ENCODE measurements at places on chromosomes 16 and 17.

GRCh38 chr16:56684926-56685590 lies 2.8 kb downstream of the MT1X start:
- DNase-seq, result no peak

GRCh38 chr16:21277045-21277926 lies 804 bp downstream of the CRYM start:
- no peak for DNase-seq

DNA sequence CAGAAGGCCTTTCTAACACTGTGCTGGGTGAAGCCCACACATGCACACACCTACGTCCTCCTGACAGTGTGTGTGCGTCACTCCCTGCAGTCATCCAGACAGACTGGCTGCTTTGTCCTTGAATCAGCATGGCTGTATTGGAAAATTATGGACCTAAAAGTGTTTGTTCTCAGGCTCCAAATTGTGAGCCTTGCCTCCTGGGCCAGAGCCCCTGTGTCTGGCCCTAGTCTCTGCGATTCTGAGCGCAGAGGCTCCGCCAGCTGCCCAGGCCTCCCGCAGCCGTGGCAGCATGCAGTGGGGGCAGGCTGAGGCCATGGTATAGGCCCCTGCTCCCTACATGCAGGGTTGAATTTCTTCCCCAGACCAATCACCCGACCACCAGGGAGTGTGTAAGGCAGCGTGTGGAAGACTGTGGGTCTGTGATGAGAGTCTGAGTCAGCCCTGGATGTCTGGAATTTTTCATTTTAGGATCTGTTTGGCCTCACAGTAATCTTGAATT lies 166.9 kb downstream of the LGALS9B start:
- DNase-seq, result no peak

GRCh38 chr17:67435122-67435521 lies 58.0 kb downstream of the PITPNC1 start:
- DNase-seq, result peak; percentile 43

- DNase-seq, result peak; percentile 57
Measured at GRCh38 chr17:1736348-1737281, 6.1 kb upstream of the SERPINF2 start.

GRCh38 chr17:81037026-81037797 lies 2.3 kb downstream of the BAIAP2 start:
- DNase-seq, result no peak

- no peak for DNase-seq
Measured at GRCh38 chr17:64992325-64992802, 64.2 kb downstream of the GNA13 start.

DNA sequence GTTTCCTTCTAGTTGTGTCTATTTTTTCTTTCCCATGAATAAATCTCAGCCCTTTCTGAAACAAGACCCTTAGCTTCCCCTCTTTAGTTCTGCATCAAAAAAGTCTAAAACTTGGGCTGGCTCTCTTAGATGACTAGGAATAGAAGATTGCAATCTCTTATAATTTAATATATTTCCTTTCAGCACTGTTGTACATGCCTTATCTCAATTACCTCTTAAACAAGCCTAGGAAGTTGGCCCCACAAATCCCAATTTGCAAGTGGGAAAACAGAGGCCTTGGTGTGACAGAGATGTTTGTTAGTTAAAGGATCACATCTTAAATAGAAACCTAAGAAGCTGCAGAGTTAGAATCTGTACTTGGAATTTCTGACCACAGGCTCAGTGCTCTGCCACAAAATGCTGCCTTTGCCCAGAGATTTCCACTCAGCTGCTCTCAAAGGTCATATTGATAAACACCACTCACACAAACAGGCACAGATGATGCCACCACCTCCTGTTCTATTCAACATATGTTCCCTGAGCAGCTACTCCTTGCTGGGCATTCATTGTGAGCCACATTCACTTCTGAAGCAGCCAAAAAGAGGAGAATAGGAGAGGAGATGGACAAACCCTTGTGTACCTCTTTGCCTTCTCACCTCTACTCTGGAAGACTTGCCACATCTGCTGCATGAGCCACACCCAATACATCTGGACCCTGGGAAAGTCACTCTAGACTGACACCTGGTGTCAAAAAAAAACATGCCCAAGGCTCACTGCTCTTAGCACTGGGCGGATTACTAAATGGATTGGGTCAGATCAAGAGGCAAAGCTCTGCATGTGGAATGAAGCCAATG lies 5.5 kb downstream of the CCDC182 start:
- no peak for DNase-seq

DNA sequence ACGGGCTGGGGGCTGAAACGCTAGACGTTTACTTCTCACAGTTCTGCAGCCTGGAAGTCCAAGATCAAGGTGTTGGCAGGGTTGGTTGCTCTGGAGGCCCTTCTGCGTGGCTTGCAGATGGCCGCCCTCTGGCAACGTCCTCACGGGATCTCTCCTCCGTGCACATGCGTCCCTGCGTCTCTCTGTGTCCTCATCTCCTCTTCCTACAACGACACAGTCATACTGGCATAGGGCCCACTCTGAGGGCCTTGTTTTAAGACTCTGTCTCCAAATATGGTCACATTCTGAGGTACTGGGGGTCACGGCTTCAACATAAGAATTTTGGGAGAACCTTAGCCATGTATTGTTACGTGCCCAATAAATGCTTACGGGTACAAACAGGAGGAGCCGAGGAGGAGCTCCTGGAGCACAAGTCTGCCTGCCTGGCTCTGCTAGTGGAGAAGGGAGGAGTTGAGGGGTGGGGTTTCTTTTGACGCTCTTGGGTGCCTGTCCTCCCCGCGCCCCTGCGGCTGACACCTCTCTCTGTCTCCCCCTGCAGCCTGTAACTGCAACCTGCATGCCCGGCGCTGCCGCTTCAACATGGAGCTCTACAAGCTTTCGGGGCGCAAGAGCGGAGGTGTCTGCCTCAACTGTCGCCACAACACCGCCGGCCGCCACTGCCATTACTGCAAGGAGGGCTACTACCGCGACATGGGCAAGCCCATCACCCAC lies 141.1 kb downstream of the NTN1 start:
- DNase-seq, result no peak

DNA sequence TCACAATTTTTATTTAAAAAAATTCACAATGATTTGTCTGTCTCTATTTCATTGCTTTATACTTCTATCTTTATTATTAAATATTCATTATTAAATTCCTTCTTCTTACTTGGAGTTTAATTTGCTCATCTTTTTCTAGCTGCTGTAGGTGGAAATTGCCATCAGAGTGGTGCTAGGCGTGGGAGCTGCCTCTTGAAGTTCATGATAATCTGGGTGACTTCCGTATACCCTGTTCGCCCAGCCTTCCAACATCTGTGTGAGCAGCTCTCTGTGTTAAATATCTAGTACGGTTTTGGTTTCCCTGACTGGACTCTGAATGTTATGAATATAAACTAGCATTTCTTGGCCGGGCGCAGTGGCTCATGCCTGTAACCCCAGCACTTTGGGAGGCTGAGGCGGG lies 84.0 kb upstream of the RPH3AL start:
- DNase-seq, result no peak

GRCh38 chr16:73125850-73126524 lies 78.1 kb upstream of the ZFHX3 start:
- DNase-seq, result no peak

GRCh38 chr17:67063141-67063540 lies 18.8 kb downstream of the CACNG1 start:
- no peak for DNase-seq

DNA sequence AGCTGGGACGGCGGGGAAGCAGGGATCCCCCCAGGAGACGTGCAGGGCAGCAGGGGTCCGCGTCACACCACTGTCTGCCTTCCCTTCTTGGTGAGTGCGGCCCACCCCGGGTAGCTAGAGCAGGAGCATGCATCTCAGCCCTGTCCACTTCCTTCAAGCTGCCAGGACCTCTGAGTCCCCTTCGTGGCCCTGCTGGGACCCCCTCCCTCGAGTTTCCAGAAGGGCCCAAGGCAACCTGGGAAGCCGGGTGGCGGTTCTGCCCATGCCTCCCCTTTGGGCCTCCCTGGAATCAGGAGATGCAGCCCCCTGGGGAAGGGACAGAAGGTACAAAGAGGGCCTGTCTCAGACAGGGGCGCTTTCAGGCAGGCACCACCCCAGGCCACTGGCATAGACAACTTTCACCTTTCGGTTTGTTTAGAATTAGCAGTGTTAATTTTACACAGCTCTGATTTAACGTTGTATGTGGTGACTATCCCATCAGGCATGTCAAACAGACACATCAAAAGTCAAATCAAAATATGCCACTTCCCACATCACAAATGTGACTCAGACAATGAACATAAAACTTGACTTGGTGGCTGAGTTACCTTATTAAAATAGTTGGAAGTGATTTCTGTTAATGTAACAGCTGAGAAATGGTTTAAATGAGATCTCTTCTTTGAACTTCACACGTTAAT lies 94.5 kb upstream of the METRNL start:
- no peak for DNase-seq

- no peak for DNase-seq
Measured at GRCh38 chr16:78004517-78004916, 17.8 kb upstream of the CLEC3A start.

GRCh38 chr17:45357364-45357997 lies 40.7 kb upstream of the MAP3K14 start:
- no peak for DNase-seq

DNA sequence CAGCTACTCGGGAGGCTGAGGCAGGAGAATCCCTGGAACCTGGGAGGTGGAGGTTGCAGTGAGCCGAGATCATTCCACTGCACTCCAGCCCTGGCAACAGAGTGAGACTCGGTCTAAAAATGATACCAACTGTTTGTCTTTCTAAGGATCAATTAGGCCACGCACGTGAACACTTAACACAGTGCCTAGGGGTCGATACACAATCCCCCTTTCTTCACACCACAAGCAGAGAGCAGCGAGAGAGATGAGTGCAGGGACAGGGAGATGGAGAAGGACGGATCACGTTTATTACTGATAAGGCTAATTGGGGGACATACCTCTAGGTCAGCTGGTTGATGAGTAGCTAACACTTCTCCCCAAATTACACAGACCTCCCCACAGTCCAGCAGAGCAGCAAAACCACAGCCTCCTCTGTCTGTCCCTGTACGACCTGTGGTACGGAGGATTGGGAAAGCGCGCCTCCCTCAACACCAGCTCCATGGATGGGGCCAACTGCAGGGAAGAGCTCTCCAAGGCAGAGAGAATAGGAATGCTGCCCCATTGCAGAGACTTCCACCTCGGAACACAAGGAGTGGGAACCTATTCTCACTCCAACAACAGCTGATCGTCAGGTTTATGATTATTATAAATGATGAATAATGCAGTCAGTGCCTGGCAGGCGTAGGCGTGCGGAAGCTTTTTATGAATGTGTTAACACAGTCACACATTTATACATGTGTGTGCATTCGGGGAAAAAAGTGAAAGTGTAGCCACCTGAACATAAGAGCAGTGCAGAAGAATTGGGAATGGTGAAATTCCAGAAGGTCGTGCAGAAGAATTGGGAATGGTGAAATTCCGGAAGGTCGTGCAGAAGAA lies 155.1 kb downstream of the C16orf95 start:
- DNase-seq, result no peak

- DNase-seq, result no peak
Measured at GRCh38 chr16:56858374-56858773, 6.6 kb upstream of the SLC12A3 start.

- no peak for DNase-seq
Measured at GRCh38 chr17:11490171-11490755, 108.0 kb upstream of the DNAH9 start.

DNA sequence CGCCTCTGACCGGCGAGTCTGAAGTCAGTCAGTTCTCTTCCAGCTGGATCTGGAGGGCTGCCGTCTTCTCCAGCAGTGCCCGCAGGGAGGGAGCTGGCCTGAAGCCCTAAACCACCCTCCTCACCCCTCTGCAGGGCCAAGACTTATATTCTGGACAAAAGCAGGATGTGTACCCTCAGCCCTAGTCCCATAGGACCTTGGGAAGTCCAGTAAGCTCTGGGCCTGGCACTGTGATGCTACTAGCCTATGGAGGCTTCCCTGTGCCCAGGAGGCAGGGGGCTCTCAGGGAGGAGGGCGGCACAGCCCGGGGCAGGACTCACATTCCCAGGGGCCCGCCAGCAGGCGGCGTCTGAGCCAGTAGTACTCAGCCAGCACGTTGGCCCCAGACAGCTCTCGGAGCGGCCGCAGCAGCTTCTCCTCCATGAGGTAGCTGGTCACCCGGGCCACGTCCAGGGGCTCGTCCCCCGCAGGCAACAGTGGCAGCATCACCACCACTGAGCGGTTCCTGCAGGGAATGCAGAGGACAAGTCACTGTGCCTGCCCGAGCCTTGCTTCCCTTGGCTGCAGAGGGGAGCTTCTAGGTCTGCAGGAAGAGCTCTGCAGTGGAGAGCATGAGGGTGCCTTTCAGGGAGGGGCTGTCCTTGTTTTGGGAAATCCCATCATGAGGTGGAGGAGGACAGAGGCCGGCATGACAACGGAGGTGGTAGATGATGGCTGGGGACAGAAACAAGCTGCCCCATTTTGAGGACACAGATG lies 41.7 kb downstream of the RMI2 start:
- DNase-seq, result no peak

GRCh38 chr17:72295916-72296315 lies 175.1 kb downstream of the SOX9 start:
- DNase-seq, result no peak

GRCh38 chr17:6046431-6046830 lies 23.7 kb upstream of the WSCD1 start:
- DNase-seq, result no peak

DNA sequence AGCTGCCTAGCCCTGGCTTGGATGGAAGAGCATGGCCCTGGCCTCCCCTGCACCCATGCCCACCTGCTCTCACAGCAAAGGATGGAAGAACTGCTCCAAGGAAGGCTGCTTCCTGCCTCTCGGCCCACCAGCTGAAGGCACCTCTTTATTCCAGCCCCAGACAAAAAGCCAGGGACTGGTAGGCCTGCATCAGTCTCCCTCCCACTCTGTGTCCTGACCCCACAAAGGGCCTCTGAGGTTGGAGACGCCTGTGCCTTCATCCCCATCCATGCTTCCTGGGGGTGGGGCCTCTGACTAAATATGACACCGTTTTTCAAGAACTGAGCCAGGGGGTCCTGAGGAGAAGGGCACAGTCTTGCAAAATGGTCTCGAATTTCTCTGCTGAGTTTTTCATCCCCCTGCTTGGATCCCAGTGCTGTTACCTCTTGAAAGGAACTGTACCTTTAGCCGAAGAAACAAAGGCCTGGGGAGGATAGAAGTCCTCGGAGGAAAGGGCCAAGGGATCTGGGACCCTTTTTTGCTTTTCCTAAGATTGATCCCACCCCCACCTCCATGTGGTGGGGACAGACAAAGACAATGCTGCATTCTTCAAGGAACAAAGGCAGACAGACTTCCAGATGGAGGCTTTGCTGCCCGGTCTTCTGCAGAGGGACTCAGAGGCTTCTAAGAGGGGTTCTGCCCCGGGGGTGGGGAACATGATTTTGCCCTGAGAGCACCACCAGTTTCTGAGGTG lies 5.2 kb downstream of the C17orf50 start:
- no peak for DNase-seq

- DNase-seq, result no peak
Measured at GRCh38 chr16:53142823-53143568, 88.2 kb downstream of the CHD9 start.

- DNase-seq, result peak; percentile 7
Measured at GRCh38 chr16:608019-608418, 18.2 kb downstream of the RAB40C start.

DNA sequence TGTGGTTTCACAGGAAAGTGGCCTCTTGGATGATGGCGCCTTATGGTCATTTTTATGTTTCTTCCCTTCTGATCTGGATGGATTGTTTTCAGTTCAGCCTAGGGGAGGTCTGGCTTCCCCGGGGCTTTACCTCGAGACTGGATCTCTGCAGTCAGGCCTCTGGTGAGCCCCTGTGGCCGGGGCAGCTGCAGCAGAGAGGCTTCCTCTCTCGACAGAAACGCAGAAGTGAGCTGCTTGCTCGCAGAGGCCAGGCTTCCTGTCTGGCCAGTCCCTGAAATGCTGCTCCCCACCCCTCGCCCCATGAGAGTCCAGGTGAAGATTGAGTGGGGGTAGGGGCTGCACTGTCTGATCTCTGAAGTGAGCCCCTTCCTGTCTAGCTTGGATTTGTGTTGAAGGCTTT lies 44.0 kb downstream of the PLCG2 start:
- DNase-seq, result no peak

Data from stimulated activated CD4-positive, alpha-beta T cell treated with anti-CD3 and anti-CD28 coated beads, Interleukin-4, amount 100 ng/mL, for 4 hours (primary cell).